Transverse colon (tissue), 4 donors: ENCODE measurements at places on chromosomes 2 and 18. TPM values are rescaled to one million over a fixed set of nuclear protein-coding genes. Genes with fewer than 3 reads are reported as not detected.

The ITM2C gene
- total RNA-seq: 1,440 TPM

The UCN gene
- total RNA-seq: 2.2 TPM

The SIX2 gene
- total RNA-seq: not detected

The POTEC gene
- not detected for total RNA-seq

The CRYGC gene
- not detected for total RNA-seq

The TMEM198 gene
- 4.4 TPM for total RNA-seq

The CXCR1 gene
- not detected for total RNA-seq

The AKAIN1 gene
- not detected for total RNA-seq

The OTOS gene
- total RNA-seq: not detected

The ANKRD12 gene
- 67.3 TPM for total RNA-seq

The SANBR gene
- 10.6 TPM for total RNA-seq

The MAPK4 gene
- total RNA-seq: 1.6 TPM

The DLX2 gene
- total RNA-seq: not detected

The HAAO gene
- total RNA-seq: not detected

The LRATD1 gene
- total RNA-seq: 112 TPM

The GYPC gene
- total RNA-seq: 40.2 TPM

The MPPE1 gene
- total RNA-seq: 58.7 TPM

The TBR1 gene
- not detected for total RNA-seq

The NBAS gene
- 34.3 TPM for total RNA-seq

The LONRF2 gene
- total RNA-seq: 2.3 TPM

The DNAH6 gene
- total RNA-seq: 1.00 TPM

The ZBTB7C gene
- 56.1 TPM for total RNA-seq

The VWA3B gene
- 0.48 TPM for total RNA-seq

The CD226 gene
- total RNA-seq: 5.0 TPM

The CDK15 gene
- total RNA-seq: 0.14 TPM

The IFIH1 gene
- 23.1 TPM for total RNA-seq

The WDCP gene
- total RNA-seq: 2.5 TPM

The TUBA3D gene
- not detected for total RNA-seq

The LRRTM1 gene
- total RNA-seq: 0.68 TPM

The TAF4B gene
- total RNA-seq: 7.5 TPM

The TRIM43 gene
- not detected for total RNA-seq

The CFC1 gene
- 1.1 TPM for total RNA-seq

The OTOF gene
- 0.37 TPM for total RNA-seq

The DCDC2C gene
- not detected for total RNA-seq

The SLC9A4 gene
- not detected for total RNA-seq

The ACP1 gene
- 60.2 TPM for total RNA-seq

The WDR43 gene
- 15.8 TPM for total RNA-seq

The FIGN gene
- 1.2 TPM for total RNA-seq

The TRIM54 gene
- total RNA-seq: 1.9 TPM

The RIT2 gene
- not detected for total RNA-seq

The RAB27B gene
- 6.0 TPM for total RNA-seq

The FOXD4L1 gene
- not detected for total RNA-seq

The GAD1 gene
- not detected for total RNA-seq

The ALPI gene
- total RNA-seq: 4.2 TPM

The PHOSPHO2 gene
- 16.5 TPM for total RNA-seq

The ACMSD gene
- total RNA-seq: not detected

The TMEM150A gene
- 21.7 TPM for total RNA-seq

The KLF11 gene
- total RNA-seq: 14.2 TPM

The ADAM23 gene
- total RNA-seq: 2.2 TPM

The UGT1A4 gene
- 4.9 TPM for total RNA-seq

The ASB18 gene
- not detected for total RNA-seq

The TSHZ1 gene
- 33.3 TPM for total RNA-seq

The NAT8 gene
- total RNA-seq: 1.2 TPM
